Stimulated activated naive CD8-positive, alpha-beta T cell treated with anti-CD3 and anti-CD28 coated beads, Interleukin-15, Interleukin-2, amounts not matched to agents 100 U/mL and 50 U/mL, for 24 hours (primary cell): ENCODE measurements at places on chromosomes 2 and 18.

GRCh38 chr18:37419315-37419714 is 146.3 kb downstream of the CELF4 start:
- no peak for DNase-seq

GRCh38 chr18:24414349-24415003 is 12.0 kb upstream of the IMPACT start:
- DNase-seq = peak; percentile 16

GRCh38 chr2:230932556-230933511 is 7.8 kb upstream of the GPR55 start:
- peak; percentile 2 for DNase-seq

DNA sequence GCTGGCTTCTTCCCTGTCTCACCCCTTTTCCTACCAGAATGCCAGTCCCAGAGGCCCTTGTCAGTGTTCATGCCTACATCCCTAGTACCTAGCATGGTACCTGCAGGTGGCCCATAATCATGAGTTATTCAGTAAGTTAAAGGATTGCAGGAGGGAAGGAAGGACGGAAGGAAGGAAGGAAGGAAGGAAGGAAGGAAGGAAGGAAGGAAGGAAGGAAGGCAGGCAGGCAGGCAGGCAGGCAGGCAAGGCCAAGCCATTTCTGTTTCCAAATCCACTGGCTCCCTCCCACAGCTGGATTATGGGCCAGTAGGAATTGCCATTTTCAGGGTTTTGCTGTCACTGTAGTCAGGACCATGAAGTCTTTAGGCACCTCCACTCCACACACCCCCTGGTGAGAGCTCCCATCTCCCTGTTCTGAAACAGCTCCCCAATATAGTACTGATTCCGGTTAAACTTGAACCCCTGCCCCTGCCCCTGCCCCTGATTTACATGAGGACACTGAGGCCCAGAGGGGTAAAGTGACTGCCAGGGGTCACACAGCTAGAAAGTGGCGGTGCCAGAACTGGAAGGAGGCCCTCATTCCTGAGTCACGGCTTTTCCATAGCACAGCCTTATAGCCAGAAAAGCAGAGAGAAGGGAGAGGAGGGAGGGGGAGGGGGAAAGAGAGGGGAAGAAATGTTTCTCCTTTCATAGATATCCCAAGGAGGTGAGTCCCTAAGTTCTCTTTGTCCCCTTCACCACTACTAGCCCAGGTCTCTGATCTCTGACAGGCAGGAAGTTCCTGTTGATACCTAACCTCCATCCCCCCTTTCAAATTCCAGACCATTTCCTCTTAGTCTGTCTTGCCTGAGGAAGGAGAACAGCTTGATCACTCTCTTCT is 12.2 kb upstream of the TNS1 start:
- no peak for DNase-seq

DNA sequence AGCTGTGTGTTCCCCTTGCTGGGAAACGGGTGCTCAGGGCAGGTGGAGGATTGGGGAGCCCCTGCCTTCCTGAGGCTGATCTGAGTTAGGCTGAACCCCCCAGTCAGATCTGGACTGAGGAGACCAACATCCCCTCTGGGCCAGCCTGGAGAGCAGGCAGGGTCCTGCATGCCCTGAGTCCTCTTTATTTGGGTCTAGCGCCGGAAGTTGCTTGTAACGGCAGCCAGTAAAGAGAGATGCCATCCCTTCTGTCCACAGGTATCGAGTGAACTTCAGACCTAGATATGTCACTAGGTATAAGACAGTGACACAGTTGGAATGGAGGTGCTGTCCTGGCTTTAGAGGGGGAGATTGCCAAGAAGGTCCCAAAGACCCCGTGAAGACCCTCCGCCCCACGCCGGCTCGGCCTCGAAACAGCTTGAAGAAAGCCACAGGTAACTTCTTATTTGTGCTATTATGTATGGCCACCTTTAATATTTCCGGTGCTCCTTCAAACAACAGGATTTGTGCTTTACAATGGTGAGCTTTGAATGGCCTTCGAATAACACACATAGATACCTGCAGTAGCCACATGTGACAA is 38.0 kb downstream of the EMILIN2 start:
- no peak for DNase-seq

DNA sequence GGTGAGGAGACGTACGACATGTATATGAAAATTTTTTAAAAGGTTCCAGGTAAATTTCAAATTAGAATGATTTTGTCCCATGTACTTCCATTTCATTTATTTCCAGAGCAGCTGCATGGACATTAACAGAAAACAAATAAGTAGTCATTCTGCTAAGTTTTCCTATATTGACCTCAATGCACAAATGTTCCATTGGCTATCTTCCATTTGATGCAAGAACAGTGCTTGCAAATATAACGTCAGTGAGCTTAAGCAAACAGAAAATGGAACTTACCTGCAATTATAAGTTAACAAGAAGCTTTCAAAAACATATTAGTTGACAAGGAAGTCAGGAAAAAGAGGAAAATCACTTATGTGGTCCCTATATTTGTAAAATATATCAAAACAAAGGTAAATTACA is 16.6 kb downstream of the PAIP2B start:
- no peak for DNase-seq

DNA sequence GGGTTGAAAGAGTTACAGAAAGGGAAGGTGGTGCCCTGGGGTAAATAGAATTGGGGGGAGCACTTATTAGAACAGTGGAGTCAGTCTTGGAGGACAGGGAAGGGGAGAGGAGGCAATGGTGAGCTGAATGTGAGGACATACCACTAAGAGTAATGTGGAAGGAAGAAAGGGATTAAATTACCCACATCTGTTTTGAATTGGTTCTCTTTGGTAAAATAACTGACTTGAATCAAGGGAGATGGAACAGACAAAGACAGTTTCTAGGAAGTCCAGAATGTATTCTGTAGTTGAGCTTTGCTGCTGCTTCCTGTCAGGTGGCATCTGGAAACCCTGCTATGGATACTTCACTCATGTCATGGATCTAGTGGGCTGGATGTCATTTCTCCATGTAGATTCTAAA is 6.7 kb downstream of the SETBP1 start:
- DNase-seq = no peak

DNA sequence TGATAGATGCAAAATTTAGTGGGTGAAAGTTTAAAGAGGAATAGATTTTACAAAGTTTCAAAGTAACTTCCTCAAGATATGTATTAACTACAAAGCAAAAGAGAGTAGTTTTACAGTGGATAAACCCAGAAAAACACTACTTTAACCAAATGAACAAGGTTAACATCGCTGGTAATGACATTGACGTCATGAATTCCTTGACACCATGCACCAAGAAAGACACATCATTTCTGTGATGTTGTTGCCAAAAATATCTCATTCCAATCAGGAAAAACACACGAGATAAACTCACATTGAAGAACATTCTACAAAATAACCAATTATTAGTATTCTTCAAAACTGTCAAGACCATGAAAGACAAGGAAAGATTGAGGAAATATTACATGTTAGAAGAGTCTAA is 605.6 kb upstream of the SETBP1 start:
- no peak for DNase-seq

DNA sequence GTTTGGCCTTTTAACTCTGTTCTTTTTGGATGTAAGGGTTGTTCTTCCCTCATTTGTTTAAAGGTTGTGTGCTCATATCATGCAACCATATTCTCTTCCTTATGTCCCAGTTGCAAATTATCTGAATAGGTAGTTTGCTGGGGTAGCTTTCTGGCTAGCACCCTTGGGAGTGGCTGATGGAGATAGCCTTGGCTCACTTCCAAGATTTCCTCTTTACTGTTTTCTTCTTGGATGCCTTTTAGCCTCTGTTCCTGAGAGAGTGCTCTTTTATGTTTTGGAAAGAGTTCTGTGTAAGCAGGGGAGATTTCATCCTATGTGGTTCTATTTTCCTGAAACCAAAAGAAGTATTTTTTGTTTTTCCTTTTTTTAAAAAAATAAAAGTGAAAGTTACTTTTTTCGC is 25.4 kb downstream of the USP14 start:
- DNase-seq = no peak

DNA sequence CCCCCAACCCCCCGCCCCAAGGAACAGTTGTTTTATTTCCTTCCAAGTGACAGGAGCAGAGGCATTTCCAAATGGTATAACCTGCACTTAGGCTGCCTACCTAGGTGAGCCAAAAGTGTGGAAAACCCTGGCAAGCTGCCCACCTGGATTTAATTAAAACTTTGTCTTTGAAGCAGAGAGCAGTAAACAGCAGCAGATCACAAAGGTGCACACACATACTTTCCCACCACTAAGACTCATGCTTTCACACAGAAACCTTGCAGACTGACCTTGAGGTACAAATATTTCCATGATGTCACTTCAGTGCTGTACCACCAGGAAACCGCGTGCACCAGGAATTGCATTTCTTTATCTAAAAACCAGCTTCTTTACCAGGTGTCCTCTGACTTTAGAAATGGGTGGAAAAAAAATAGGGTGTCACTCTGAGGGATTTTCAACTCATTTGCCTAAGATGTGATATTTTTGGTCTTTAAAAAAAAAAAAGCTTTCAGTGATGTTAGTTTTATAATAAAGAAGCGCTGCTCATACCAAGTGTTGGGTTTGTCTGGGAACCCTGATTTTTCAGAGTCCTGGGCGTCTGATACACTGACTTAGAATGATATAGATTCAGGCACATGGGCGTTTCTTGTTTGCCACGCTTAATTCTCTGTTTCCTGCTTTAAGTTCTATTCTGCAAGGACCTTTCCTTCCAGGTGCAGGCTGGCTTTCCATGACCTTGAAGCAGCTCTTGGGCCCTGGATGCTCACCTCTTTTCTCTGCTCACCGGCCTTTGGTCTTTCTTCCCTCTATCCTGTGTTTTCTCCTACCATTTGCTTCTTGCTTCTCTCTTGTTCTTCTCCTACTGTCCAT is 70.7 kb upstream of the BCL2L11 start:
- DNase-seq = peak; percentile 43

DNA sequence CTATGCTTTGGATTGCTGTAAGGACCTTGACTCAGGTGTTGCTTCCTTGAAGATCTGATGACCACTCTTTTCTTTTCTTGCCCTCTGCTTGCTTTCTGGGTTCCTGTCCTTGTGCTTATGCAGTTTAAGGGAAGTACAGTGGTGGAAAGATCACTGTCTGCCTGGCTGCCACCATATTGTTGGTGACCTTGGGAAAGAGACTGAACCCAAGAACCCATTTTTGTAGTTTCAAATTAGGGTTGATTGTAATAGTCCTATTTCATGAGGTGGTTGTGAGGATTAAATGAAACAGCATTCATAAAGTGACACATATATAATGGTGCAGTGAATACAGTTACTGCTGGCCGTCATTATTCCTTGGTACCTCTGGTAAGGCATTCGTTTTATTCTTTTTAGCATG is 41.1 kb downstream of the MAP4K4 start:
- DNase-seq = no peak

- DNase-seq = no peak
These were observed 35.9 kb downstream of the KCNF1 start for GRCh38 chr2:10947446-10948187.

GRCh38 chr2:198657512-198658121 is 800.1 kb downstream of the SATB2 start:
- DNase-seq = no peak

- no peak for DNase-seq
These were observed 461.0 kb upstream of the CDH2 start for GRCh38 chr18:28637897-28638296.

DNA sequence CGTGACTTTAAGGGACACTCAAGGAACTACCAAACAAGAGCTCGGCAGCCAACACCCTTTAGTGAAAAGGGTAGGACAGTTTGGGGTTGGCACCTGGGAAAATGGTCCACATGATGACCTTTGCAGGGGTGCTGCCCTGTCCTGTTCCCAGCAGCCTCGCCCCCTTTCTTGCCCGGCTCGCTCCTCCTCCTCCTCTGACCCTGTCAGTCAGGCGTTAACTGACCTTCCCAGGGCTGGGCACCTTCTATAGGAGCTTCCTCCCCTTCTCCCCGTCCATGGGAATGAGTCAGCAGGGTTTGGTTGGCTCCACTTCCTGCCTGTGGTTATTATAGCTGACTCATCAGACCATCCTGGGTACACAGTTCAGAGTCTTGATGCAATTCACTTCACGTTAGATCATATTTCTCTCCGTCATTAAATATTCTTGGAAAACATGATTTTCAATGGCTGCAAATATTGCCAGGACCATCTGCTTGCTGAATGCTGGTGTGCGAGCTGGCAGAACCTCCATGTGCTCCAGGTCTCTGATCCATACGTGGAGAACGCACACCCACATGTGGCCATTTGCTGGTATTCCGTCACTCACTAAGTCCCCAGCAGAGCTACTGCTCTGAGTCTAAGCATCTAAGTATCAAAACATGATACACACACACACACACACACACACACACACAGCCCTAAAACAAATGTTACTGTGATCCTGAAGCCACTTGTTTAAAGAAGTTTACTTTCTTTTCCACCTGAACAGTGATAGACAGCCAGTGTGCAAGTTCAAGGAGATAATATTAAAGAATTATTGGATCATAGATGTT is 185.0 kb downstream of the ANAPC1 start:
- peak; percentile 66 for DNase-seq

DNA sequence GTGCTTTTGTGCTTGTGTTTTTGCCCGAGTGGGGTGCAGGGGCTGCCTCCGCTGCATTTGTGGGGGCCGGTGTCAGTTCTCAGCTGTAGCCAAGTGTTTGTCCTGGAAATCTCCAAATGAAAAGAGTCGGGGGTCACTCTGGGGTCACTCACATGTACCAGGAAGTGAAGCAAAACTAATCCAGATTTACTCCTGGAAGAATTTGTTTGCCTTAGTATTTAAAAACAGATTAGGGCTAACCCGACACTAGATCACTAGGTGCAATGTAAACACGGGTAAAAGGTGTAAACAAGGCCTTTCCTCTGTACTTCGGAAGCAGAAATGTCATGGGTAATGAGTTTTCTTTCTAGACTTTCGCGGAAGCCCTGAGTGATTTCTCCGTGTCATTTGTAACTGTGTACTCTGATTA is 50.3 kb downstream of the GBX2 start:
- DNase-seq = no peak

- DNase-seq = no peak
These were observed 212.8 kb downstream of the STK39 start for GRCh38 chr2:168034616-168035015.
